ENCODE measurements at places on chromosomes 7 and 10. TPM values are rescaled to one million over a fixed set of nuclear protein-coding genes. Genes with fewer than 3 reads are reported as not detected.

DNA sequence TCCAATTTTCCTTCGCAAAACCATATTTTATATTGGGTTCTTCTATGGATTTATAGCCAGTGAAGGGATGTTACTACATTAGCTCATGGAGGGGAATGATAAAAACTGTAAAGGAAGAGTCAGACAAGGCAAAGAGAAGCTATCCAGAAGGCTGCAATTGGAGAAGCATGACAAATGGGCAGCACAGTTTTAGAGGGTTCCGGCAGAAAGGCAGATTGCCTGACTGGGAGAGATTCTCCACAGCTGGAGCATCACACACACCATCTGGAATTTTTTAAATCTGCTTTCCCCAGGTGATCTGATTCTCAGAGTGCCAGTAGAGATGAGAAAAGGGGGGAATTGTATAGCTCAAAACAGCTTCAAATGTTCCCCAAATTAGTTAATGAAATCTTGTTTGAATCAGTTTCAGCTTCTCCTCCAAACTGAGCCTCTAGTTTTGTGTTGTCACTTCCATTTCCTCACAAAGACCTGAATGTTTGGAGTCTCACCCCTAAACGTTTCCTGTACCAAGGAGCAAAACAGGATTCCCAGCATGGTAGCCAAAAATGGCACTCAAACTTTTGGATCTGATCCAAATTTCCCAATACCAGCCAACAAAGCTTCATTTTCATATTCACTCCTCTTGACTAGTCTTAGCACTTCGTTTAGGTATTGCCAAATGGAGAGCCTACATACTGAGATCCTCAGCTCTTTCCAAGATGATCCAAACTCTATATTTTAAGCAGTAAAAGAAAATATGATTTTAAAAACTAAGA, 177.5 kb downstream of the HPSE2 start:
- no peak for DNase-seq

DNA sequence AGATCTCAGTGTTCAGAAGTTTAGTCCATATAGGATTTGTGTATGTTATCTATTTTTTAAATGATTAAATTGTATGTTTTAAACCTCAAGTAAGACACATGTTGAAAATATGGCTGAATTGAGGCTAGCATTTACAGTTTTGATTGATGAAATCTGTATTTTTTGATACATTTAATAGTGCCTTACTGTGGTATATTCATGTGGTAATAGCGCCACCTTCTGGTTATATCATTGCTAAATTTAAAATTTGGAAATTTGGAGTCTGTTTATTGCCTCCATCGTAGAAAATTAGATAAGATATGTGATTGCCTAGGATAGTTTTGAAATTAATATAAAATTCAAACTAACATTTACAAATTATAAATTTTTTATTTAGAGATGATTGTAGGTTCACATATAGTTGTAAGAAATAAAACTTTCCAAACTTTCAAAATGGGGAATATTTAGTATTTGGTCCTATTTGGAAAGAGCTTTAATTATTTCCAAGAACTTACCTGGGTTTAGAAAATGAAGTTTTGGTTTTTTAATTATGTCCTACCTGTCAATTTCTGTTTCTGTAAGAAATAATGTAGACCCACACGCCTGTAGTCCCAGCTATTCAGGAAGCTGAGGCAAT, 19.1 kb upstream of the ARMS2 start:
- peak; percentile 55 for DNase-seq

DNA sequence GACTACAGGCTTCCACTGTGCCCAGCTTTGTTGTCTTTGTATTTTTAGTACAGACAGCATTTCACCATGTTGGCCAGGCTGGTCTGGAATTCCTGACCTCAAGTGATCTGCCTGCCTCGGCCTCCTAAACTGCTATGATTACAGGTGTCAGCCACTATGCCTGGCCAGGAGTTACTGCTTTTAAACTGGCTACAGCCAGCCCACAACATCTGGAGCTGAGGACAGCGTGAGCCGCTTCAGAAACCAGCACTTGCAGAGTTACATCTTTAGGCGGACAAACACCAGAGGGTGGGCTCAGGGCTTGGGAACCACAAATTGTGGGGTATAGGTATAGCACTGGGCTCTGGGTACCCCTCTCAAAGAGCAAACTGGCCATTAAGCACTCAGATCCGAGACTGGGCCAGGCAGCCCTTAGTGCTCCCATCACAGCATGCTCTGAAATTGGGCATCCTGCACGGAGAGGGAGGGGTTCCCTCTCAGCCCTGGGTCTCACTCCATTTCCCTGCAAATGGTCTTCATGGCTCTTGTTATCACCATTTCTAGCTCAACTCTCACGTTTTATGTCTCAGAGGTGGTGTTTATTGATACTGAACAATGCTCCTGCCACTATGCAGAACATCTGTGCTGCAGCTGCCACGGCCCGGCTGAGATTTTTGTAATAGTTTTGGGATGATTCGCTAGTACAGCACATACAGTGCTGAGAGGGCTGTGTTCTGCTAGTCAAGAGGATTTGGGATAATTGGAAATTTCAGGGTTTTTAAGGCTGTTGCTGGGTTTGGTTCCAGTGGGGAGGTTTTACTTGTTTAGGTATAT, 146.4 kb upstream of the LYZL2 start:
- DNase-seq = peak; percentile 95

GRCh38 chr7:155576900-155577508, 30.6 kb upstream of the CNPY1 start:
- DNase-seq = no peak

DNA sequence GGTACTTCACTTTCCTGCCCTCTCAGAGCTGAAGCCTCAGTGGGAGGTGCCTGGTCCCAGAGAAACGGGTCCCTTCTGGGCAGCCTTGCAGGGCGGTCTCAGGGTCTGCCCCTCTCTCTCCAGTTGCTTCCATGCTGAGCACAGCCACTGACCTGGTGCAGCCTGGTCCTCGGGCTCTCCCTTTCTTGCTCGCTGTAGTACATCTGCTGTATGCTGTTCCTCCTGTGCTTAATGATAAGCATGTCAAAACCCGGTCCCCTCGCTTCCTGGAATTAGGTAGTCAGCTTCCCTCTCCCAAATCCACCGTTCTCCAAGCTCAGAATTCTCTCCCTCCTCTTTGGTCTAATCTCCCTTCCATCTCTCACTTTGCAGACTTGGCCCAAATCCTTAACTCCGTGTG, 11.0 kb upstream of the HPS1 start:
- no peak for DNase-seq

GRCh38 chr10:483261-483660, 206.2 kb downstream of the DIP2C start:
- no peak for DNase-seq

DNA sequence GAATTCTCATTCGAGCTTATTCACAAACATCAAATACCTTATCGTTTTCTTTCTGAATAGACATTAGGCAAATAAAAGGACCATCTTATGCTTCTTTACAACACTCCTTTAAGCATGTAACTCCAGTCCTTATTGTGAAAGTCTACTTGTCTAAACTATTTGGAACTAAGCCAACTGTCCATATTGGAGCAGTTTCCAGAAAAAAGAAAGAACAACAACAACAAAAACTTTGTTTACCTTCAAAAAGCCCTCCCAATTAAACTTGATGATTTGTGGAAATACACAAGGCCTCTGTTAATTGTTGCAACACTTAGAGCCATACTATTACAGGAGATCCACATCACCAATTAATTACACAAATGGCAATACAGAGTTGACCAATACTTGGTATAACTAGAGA, 163.6 kb downstream of the GALNT11 start:
- no peak for DNase-seq

GRCh38 chr7:135362871-135363270, 129.2 kb downstream of the STRA8 start:
- no peak for DNase-seq

DNA sequence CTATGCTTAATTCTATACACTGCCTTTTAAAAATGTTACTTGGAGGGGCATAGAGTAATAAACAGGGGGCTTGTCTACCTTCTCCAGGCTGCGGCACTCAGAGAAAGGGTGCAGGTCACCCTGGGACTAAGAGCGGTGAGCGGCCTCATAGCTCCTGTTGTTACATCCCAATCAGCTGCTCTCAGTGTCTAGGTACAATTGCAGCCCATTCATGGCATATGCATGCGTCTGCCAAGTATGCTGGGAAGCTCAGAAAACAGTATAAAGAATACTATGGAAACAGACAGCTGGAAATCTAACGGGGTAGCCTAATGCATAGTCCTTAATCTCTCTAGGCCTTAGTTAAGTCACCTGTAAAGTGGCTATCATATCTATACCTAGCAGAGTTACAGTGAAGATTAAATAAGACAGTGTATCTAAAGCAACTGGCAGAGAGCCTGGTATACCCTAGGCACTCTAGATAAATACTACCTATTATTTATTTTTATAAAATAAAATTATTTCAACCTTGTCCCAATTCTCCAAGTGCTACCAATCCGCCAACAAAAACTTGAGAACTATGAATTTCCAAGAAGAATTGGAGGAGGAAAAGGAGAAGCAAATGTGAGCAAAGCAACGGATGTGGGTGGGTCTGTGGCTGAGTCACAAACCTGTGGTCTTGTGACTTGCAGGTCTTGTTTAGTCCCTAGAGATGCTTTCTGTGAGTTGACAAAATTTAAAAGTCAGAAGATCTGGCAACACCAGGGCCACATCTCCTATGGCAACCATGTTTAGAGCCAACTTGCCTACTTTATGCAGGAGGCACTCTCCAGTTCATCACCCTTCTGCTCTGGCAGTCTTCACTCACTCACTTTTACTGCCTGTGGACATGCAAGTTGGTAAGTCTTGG, 183.0 kb downstream of the RAPGEF5 start:
- DNase-seq = no peak

DNA sequence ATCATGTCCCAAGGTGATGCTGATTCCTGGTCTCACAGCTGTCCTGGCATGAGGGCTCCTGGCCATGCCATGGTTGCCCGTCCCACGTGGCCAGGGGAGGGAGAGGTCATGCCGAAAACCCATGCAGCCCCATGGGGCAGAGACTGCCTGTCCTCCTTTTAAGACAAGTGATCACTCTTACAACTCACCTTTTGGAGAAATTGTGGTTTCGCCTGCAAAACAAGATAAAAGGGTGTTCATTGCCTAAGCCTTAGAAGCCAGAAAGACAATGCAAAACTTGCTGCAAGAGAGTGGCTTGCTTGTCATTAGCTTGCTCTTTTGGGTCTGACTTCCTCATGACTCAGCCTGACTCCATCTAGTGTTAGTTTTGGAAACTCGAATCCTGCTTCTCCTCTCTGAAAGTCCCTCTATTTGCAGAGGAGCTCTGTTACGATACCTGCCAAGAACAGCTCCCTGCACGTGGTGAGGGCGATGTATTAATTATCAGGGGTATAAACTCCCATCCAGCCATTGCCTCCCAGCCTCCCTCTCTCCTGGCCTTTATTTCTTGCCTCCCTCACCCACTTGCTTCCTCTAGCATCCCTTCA, 26.7 kb downstream of the TMEM273 start:
- DNase-seq = peak; percentile 83

- peak; percentile 78 for DNase-seq
Observed at GRCh38 chr7:47253650-47254080, 328.2 kb downstream of the TNS3 start.

DNA sequence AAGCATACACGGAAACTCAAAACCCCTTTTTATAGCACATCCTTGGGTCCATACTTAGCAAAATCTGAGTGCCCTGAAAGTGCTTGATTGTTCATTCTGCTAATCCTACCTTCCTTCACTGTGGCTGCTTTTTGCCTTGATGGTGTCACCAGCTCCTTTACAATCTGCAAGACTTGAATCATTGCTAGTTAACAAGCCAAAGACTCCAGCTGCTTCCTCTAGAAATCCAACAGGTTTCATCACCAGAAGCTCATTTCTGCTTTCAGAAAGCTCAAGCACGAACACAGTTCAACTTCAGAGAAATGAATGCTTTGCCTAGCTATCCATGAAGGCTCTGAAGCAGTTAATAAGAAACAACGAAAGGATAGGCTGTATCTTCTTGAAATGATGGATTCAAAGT, 38.0 kb downstream of the USP6NL start:
- peak; percentile 63 for DNase-seq

GRCh38 chr7:74051193-74051592, 23.2 kb downstream of the ELN start:
- DNase-seq = no peak

DNA sequence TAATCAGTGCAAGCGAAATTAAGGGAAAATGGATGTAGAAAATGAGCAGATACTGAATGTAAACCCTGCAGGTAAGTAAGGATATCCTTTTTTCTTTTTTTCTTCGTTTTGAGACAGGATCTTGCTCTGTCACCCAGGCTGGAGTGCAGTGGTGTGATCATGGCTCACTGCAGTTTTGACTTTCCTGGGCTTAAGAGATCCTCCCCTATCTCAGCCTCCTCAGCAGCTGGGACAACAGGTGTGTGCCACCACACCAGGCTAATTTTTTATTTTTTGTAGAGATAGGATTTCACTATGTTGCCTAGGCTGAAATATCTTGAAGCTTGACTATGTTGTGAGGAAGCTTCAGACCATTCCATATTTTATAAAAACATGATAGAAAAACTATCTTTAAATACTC, 4.3 kb downstream of the PDCD4 start:
- DNase-seq = no peak

DNA sequence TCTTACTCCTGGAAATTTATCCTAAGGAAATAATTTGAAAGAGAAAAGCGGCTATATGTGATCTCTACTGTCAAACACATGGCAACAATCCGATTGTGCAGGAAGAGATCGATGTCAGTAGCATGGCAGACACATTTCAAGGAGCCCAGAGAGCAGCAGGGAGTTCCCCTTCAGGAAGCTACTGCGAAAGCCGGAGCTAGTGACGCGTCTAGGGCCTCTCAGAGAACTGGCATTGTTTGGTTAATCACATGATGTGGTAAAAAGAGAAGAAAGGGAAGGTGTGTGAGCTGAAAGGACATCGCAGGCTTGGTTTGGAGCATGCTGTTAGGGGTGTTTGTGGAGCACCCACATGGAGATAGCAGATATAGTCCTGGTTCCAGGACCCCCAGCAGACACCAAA, 74.9 kb downstream of the BEND7 start:
- DNase-seq = no peak

DNA sequence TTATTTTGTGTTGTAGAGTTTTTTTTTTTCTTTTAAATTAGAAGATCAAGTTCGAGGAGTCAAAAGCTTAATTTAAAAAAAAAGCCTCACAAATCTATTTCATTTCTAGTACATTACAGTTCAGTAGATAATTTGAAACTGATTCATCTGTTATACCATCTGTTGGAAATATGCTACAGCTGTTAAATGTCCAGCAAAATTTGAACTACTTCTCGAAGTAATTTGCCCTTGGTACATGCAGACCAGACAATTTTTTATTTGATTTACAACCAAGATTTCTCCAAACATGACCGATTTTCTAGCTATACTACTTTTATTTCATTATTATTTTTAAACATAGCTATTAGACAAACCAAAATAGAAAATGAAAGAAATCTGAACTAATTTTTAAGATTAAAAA, 647.9 kb downstream of the CNTNAP2 start:
- DNase-seq = no peak

- no peak for DNase-seq
Observed at GRCh38 chr7:137695942-137696341, 150.8 kb downstream of the DGKI start.

DNA sequence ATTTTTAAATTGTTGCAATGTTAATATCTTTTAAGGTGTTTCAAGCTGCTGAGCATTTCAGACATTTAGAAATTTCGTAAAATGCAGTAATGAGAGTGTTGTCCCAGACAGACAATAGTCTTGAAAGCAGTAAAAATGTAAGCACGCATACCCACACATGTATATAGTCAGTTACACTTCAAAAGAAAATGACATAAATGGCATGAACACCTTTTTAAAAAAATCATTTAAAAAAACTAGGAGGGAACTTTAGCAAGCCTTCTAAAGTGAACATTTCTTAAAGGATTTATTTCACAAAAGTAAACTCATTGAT, 51.0 kb downstream of the CPED1 start:
- DNase-seq = no peak

Gene TDRD1
- polyA plus RNA-seq = not detected

Gene BRAF
- polyA plus RNA-seq = 4.7 TPM

Gene FGFBP3
- polyA plus RNA-seq = 0.34 TPM

Gene SFMBT2
- polyA plus RNA-seq = 0.70 TPM
